ENCODE measurements at places on chromosomes 16 and 17.

DNA sequence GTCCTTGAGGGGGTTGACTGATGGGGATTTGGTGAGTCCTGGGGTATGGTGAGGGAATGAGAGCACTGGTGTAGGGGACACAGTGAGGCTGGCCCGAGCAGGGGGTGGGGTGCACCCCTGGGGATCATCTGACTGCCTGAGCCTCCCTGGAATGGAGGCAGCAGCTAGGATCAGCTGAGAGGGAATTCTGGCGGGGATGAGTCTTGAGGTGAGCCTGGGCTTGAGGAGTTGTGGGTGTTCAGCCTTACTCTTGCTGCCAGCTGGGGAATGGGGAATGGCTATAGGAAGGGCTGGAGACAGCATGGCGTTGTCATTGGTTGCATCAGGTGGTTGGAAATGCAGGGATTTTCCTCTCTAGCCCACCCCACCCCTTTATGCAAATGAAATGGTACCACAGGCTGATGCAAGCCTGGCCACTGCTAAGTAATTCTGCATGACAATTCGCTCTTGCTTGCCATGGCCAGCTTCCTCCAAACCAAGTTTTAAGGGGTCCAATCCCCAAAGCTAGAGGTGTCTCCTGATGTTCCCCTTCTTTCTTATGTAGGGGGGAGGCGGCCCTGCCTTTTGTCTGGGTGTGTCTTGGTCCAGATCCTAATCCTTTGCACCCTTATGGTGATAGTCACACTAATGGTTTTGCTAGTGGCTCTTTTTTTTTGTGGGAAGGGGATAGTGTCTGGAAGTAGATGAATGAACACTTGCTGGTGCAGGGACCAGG lies 7.5 kb downstream of the NFE2L1 start:
- DNase-seq, result no peak

DNA sequence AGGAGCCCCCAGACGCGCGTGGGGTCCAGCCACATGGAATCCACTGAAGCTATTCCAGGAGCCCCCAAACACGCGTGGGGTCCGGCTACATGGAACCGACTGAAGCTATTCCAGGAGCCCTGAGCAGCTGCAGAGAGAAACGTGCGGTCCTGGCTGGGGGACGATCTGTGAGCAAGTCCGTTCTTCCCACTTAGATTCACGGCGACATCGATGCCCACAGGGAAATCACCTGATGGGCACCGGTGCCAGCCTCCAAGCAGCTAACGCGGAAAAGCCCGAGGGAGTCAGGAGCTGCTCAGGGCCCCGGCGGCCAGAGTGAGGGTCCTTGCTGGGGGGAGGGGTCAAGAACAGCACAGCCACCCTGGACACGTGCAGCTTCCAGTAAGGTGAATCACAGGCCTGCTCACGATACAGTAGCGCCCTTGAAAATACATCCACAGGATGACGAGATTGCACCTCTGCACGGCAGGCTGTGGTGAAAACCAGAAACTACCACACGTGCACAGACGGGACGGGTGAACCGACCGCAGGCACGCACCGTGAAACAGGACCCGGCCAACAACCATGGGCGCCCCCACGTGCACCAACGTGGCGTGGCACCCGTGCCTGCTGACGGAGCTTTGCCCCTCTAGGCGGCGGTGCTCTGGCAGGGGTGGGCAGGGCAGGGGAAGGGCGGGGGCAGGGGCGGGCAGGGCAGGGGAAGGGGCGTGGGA lies 77.7 kb upstream of the GNG13 start:
- no peak for DNase-seq

DNA sequence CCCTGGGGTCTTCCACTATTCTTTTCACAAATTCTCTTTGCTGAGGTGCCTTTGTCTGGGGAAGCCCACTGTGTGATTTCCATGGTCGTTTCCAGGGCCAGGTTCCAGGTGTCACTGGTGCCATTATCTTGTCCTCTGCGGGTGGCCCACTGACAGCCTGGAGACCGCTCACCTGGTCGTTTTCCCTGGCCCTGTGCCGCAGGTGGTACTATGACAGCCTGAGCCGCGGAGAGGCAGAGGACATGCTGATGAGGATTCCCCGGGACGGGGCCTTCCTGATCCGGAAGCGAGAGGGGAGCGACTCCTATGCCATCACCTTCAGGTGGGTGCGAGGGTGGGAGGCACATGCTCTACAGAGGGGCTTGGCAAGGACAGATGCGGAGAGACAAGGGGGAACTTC lies 98.9 kb downstream of the SDR42E1 start:
- no peak for DNase-seq

GRCh38 chr17:1047177-1047878 lies 50.4 kb downstream of the TIMM22 start:
- no peak for DNase-seq

GRCh38 chr17:55448681-55449080 lies 27.0 kb upstream of the MMD start:
- no peak for DNase-seq

- DNase-seq, result no peak
These were observed 135.7 kb upstream of the XYLT1 start for GRCh38 chr16:17606460-17606859.

- DNase-seq, result no peak
These were observed 139.0 kb downstream of the RPTOR start for GRCh38 chr17:80683625-80684104.

GRCh38 chr16:8720080-8720966 lies 45.9 kb downstream of the ABAT start:
- DNase-seq, result no peak

All from uterus (tissue), 4 donors.